ENCODE measurements at places on chromosomes 3 and 15.

- no peak for DNase-seq
These were observed 28.2 kb downstream of the NBEAL2 start for GRCh38 chr3:47007482-47008233.

DNA sequence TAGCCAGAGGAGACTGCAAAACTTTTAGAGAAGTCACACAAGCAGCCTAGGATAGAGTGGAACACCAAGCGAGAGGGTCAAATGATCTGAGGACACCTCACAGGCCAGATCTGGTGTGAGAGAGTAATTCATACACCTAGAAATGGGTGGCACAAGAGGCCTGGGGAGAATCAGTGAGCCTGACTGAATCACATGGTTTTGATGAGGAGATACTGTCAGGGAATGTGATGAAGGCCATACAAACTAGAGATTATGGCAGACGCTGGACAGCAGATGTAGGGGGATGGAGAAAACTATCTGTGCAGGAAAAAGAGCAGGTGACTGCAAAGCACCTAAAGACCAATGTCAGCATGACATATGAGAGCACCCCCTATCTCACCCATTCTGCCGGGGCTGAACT lies 105.0 kb upstream of the TTC14 start:
- no peak for DNase-seq

- DNase-seq: no peak
These were observed 478.5 kb upstream of the CBLB start for GRCh38 chr3:106347350-106347749.

GRCh38 chr15:101808201-101808600 lies 3.8 kb upstream of the OR4F15 start:
- no peak for DNase-seq

DNA sequence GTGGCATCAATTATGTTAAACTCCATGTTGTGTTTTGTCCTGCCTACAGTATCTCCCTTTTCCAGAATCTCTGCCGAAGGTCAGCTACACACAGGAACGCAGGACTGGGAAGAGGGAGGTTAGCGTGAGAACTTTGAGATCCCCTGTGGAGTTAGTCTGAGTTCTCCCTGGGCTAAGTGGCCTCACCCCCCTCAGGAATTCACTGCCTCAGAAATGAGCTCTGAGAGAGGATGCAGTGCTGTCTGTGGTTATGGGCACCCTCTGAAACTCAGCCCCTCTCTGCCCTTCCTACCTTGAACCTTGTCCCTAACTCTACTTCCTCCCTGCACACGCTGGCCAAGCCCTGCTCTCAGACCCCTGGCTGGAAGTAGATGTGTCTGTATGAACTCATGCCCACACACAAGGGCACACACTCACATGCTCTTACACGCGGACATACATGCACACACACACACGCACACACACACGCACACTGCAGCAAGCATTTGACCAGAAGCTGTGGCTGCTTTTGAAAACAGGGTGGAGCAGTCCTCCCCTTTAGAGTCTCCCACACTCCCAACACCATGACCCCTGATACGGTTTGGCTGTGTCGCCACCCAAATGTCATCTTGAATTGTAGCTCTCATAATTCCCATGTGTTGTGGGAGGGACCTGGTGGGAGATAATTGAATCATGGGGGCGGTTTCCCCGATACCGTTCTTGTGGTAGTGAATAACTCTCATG lies 5.3 kb upstream of the VIPR1 start:
- no peak for DNase-seq
